ENCODE measurements at places on chromosomes 1 and 21.

GRCh38 chr1:234340528-234340927 is 32.7 kb upstream of the COA6 start:
- no peak overlapping the region for H3K27ac ChIP-seq
- H3K4me3 ChIP-seq, result no peak overlapping the region
- H3K36me3 ChIP-seq, result no peaks in the 10 kb centered on the region

- peaks cover 16% of the 10 kb centered on the region for H3K36me3 ChIP-seq
- H3K27me3 ChIP-seq, result peaks cover 2% of the 10 kb centered on the region
- no peak for DNase-seq
- H3K4me3 ChIP-seq, result no peak overlapping the region
Observed at GRCh38 chr1:1114431-1114830, 1.5 kb downstream of the C1orf159 start.

GRCh38 chr1:196178083-196178635 is 430.1 kb downstream of the KCNT2 start:
- no peaks in the 10 kb centered on the region for H3K36me3 ChIP-seq
- DNase-seq, result no peak
- no peak overlapping the region for H3K27ac ChIP-seq
- H3K27me3 ChIP-seq, result no peaks in the 10 kb centered on the region
- no peak overlapping the region for H3K4me3 ChIP-seq

GRCh38 chr1:209319549-209319948 is 264.0 kb upstream of the CAMK1G start:
- no peaks in the 10 kb centered on the region for H3K4me1 ChIP-seq
- no peak overlapping the region for H3K4me3 ChIP-seq
- H3K27ac ChIP-seq, result no peak overlapping the region
- H3K36me3 ChIP-seq, result no peaks in the 10 kb centered on the region
- H3K27me3 ChIP-seq, result no peaks in the 10 kb centered on the region
- DNase-seq, result no peak

DNA sequence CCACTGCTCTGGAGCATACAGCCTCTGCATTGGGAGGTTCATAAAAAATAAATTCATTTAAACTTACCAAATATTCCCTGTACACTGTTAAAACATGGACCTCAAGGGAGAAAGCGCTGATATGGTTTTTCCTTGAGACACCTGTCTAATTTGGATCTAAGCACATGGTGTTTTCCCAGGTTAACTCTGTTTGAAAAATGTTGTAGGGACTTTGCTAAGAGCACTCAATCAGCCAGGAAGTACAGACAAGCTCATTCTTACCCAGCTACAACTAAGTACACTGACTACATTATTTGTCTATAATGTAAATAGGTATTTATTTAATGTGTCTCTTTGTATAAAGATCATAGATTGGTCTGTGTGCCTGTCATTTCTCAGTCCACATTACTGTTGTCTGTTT is 61.8 kb upstream of the BCAR3 start:
- no peaks in the 10 kb centered on the region for H3K27me3 ChIP-seq
- no peaks in the 10 kb centered on the region for H3K4me1 ChIP-seq
- H3K4me3 ChIP-seq, result no peak overlapping the region
- no peaks in the 10 kb centered on the region for H3K36me3 ChIP-seq
- DNase-seq, result no peak

DNA sequence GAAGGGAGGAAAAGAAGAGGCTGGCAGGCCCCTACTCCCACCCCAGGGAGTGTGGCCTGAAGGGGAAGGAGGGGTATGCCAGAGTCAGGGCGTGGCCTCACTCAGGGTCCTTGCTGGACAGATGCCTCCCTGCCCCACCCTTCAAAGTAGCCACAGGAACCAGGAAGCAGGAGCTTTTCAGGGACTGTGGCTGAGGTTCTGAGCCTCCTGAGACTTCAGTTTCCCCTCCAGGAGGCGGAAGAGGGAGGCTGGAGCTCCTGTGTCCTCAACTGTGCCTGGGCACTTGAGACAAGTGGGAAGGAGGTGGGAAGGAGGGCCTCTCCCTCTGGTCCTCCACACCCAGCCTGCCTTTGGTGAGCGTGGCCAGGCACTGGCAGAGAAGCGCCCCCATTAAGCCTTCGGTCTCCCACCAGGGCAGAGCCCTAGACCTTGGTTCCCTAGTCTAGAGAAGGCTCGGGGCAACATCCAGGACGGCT is 5.3 kb downstream of the CELSR2 start:
- peaks cover 20% of the 10 kb centered on the region for H3K27me3 ChIP-seq
- no peak for DNase-seq
- no peaks in the 10 kb centered on the region for H3K4me1 ChIP-seq
- no peak overlapping the region for H3K27ac ChIP-seq
